ENCODE measurements at places on chromosomes 1 and 21. TPM values are rescaled to one million over a fixed set of nuclear protein-coding genes. Genes with fewer than 3 reads are reported as not detected.

Gene ZC3H11A
- polyA plus RNA-seq, result 123 TPM

Gene NPHS2
- not detected for polyA plus RNA-seq

Gene CDK18
- 27.8 TPM for polyA plus RNA-seq

Gene CYP4B1
- 2.0 TPM for polyA plus RNA-seq

Gene SPRR2E
- polyA plus RNA-seq, result not detected

DNA sequence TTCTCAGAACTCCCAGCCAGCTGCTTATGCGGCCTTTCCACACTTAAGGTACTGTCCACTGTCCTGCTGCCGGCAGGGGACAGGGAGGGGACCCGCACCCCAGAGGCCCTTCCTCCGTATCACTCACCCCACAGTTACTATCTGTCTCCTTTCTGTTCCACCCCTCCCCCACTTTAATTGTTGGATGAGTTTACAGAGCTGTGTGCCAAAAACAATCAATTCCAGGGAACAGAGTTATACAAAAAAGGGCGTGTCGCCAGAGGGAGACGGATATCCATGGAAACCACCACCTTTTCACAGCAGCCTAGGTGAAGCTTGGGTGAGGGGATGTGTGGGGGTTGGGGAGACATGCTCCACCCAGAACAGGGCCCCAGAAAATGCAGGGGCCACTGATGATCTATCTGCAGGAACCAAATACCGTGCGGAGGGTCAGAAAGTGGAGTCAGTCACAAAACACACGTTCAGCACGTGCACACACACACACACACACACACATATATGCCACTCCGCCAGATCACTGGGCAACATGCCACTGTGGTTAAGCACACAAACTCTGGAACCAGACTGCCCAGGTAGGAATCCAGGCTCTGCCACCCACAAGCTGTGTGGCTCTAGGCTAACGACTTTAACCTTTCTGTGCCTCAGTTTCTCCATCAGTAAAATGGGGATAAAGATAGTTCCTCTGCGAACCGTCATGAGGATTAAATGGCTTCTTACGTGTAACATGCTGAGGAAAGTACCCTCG is 30.5 kb downstream of the CASZ1 start:
- DNase-seq, result peak; percentile 34

DNA sequence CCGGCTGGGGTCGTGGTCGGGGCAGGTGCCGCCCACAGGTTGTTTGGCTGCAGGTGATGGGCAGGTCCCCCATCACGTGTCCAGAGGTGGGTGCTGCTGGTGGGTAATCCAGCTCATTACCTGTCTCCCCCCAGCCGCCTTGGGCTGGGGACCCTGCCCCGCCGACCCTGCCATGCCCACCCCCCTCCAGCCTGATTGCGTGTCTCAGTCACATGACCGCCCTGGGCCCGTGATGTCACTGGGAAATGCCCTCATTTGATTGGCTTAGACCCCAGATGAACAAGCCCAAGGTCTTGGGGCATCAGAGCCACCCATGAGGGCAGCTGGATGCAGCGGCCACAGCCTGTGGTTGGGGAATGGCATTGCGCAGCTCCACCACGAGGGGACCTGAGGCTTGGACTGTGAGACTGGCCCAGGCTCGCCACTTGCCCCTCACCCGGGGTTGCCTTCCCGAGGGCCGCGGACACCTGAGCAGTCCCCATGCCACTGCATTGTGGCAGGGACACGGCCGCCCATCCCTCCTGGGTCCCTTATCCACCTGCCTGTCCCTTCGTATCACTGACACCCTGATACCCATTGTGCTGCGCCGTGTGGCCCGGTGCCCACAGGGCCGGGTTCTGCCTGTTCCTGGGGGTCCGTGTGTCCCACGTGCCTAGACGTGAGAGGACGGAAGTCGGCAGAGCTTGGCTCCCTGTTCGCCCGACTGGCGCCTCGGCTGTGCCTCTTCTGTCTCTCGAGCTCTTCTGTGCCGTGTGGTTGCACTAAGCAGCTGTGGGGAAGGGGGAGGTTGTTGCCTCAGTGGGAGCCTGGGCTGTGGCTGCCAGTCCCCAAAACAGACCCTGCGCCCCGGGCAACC is 68.0 kb downstream of the FAAP20 start:
- DNase-seq, result no peak

DNA sequence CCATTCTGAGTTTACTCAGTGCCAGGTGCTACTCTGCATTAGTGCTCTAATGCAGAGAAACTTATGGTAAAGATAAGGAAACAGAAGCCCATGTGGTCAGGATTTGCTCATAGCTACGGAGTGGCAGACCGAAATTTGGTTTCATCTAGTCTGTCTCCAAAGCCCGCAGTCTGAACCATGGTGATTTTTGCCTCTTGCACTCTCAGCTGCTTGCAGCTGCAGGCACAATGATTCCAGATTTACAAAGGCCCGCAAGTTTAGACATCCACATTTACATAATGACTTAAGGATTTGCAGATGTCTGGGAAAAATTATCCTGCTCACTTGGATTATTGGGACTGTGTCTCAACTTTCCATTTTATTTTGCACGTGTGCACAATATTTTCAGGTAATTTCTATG is 161.3 kb upstream of the KCNJ6 start:
- DNase-seq, result no peak

DNA sequence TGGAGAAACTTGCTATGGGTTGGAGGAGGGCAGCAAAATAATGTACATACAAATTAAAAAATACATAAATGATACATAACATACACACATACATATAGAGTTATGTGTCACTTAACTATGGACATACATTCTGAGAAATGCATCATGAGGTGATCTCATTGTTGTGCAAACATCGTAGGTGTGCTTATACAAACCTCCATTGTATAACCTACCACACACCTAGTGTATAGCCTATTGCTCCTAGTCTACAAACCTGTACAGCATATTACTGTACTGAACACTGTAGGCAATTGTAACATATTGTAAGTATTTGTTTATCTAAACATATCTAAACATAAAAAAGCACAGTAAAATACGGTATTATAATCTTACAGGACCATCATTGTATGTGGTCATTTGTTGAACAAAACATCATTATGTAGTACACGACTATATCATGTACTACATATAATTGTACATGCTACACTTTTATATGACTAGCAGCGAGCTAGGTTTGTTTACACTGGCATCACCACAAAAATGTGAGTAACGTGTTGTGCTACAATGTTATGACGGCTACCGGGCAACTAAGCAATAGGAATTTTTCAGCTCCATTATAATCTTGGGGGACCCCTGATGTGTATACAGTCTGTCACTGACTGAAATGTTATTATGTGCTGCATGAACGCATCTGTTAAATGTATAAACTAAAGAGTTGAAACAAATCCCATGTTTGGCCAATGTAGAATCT is 35.5 kb downstream of the ITGB3BP start:
- DNase-seq, result peak; percentile 85

GRCh38 chr1:15676688-15677661 is 7.1 kb upstream of the PLEKHM2 start:
- DNase-seq, result no peak

DNA sequence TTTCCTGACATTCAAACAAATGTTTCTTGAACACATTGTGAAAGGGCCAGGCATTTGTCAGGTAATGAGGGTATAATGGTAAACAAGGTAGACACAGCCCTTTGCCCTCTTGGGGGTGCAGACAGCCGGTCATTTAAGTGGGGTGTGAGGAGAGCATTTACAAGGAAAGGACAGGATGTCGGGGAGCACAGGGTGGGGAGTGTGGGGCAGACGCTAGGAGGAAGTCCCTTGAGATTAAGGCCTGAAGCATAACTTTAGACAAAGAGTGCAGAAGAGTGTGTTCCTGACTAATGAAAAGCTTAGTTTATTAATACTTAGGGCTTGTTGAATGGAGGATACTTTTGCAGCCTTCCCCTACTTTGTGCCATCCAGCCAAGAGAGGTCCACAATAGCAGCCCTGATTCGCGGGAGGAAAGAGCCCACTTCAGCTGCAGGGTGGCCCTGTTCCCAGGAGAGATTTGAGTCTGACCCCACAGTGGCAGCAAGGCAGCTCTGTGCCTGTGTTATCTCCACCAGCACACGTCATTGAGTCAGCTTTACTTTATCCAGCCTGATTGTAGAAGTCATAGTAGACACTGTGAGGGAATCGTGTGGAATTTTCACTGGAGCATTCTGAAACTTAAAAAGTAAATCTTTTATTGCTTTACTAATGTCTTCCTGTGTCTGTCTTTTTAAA is 35.1 kb downstream of the MPZL1 start:
- no peak for DNase-seq

DNA sequence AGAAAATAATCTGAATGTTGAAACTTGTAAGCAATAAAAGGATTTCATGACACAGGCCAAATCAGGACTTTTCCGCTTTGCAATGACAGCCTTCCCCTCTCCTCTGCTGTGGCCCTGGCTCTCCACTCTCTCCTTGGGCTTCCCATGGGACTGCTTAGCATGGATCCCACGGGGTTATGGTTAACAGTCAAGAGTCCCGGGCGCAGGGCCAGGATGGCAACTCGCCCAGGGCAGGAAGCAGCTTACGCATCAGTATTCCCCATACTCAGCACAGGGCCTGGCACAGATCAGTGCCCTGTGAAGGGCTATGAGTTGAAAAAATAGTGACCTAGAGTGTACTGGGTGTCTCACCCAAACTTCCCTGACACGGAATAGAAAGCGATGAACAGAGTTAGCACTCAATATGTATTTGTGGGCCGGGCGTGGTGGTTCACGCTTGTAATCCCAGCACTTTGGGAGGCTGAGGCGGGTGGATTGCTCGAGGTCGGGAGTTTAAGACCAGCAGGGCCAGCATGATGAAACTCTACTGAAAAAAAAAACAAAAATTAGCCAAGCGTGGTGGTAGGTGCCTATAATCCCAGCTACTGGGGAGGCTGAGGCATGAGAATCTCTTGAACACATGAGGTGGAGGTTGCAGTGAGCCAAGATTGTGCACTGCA is 29.1 kb upstream of the GRHL3 start:
- peak; percentile 42 for DNase-seq

GRCh38 chr1:112720800-112721199 is 5.7 kb upstream of the PPM1J start:
- no peak for DNase-seq

GRCh38 chr1:232166942-232167341 is 463.0 kb downstream of the SIPA1L2 start:
- DNase-seq, result no peak

- DNase-seq, result no peak
Measured at GRCh38 chr1:177065430-177065829, 99.1 kb downstream of the ASTN1 start.

DNA sequence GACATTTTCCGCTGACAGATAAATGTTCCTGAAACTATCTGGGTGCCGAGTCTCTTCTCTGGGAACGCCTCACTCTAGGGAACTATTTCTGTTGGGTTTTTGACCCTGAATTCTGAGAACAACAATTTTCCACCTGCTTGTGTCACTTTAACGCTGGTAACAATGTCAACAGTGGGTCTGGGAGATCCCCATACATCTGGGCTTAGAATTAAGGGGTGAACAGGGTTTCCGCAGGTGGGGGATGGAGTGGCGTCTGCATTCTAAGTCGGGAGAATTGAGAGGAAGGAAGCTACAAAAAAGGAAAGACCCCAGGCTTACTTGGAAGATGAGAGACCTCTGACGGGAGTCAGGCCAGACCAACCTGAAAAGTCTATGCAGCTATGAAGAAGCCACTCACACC is 8.7 kb downstream of the CD247 start:
- DNase-seq, result no peak

- DNase-seq, result peak; percentile 91
Measured at GRCh38 chr1:101745551-101746270, 251.0 kb downstream of the OLFM3 start.

DNA sequence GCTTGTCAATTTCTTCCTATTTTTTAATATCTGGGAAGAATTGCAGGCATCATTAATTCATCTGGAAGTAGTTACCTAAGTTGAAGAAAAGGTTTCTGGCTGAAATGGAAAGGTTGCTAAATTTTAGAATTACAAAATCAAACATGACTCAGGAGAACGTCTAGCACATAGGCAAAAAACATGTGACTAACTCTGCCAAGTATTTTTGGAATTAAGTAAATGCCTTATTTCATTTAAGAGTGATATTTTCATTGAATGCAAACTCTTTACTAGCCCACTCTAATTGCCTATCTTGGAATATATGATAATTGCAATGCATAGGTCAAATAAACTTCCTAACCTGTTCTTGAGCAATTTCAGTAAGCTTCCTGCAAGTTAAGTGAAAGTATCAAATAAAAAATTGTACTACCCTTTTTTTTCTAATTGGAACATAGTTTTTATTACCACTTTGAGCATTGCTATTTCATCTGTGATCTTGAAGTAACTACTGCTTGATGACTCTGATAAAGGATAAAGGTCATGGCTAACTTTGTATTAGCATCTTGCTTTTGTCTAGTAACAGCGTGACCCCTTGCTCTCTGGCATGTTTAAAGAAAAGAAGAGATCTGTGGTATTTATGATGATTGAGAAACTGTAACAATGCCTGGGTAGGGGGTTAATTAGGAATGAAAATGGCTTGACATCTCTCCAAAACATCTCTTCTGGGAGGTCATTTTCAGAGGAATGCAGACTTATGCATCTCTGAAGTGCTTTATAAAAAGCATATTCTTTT is 208.3 kb upstream of the NCAM2 start:
- DNase-seq, result no peak

GRCh38 chr1:85151446-85151845 is 49.4 kb downstream of the SYDE2 start:
- DNase-seq, result no peak

All from right lung (tissue), 10 donors.